ENCODE measurements at places on chromosomes 12 and 14.

- DNase-seq: no peak
Measured at GRCh38 chr14:35549551-35549950, 15.6 kb downstream of the INSM2 start.

DNA sequence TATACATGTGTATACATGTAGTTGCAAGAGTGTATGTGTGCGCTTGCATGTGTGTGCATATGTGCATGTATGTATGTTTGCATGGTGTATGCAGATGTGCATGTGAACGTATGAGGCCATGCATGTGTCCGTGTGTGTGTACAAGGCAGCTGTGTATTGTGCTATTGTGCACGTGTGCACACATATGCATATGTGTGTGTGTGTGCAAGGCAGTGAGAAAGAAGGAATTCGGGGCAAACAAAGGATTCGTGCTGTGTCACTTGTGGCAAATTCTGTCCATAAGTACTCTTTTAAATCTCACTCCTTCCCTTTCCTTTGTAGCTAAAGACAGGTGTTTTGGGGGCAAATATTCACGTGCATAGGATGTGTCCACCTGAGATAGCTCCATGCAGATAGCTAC, 227.1 kb downstream of the VRK1 start:
- no peak for DNase-seq

DNA sequence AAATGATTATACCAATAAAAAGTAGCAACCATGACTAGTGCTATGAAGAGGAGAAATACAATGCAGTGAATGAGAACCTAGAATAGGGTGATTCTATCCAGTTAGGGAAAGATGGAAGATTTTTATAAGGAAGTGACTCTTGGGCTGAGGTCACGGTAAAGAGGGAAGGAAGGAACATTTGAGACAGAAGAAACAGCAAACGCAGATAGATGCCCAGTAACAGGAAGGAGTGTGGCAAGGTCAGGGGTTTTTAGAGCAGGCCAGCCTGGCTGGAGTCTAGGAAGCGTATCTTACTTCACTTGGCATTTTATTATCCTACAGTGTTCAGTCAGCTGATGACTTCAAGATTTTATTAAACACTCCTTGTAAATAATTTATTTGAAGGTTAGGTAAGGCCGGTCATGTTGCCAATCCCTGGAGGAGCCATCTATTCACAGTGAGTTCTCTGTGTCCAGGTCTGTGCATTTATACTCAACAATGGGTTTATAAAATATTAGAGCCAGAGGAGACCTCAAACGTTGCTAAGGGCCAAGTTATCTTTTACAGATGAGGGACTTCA, 170.6 kb downstream of the PRKCH start:
- DNase-seq: no peak

- no peak for DNase-seq
Measured at GRCh38 chr14:87181288-87181687, 811.7 kb downstream of the GALC start.

DNA sequence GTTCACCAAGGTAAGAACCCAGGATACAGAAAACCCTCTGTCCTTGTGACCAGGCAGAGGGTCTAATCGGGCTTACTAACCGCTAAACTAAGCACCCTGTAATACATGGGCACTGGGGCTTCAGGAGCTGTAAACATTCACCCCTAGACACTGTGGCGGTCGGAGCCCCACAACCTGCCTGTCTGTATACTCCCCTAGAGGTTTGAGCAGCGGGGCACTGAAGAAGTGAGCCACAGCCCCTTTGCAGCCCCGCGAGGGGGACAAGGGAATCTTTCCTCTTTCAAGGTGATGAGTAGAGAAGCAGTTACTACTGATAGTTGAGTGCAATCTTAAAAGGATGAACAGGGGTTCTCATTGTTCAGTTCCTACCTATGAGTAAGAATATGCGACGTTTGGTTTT, 397.2 kb downstream of the AEBP2 start:
- DNase-seq: no peak

DNA sequence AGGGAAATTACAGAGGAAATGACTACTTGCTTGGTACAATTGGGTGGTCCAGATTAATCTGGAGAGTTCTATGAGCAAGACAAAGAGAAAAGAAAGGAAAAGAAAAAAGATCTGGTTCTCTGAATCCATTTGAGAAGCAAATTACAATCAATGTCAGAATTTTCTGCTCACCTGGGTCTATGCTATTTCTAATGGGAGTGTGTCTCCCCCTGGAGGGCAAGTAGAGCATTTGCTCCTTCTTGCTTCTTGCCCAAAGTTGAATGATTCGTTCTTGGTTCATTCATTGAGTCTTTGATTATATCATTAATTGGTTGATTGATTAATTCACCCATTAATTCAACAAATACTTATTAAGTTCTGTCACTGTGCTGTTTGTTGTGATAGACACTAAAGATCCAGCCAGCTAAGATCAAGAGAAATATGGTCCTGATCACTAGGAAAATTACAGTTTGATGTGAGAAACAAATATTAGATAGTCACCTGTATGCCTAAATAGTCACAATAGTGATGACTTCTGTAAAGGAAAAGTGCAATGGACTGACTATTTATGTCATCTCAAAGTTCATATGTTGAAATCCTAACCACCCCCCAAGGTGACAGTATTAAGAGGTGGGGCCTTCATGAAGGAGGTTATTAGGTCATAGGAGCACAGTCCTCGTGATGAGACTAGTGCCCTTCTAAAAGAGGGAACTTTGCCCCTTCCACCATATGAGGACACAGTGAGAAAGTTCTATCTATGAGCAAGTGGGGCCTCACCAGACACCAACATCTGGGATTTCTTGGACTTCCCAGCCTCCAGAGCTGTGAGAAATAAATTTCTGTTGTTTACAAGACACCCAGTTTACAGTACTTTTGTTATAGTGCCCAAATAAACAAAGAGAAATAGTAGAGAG, 8.0 kb upstream of the ASB8 start:
- peak; percentile 79 for DNase-seq

DNA sequence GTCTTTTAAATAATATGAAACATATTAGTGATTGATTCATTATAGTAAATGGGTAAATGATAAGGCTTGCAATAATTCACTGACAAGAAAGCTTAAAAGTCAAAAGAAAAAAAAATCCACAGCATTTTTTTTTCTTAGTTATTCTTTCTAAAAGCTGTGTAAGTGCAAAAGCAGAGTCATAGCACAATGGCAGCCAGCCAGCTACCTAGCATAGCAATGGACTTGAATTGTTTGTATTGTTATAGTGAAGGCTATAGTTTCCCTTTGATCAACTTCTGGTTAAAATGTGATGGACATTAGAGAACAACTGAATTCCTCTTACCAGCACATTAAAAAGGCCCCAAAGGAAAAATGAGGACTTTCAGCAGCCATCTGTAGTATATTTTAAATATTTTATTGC, 232.1 kb downstream of the NAV3 start:
- DNase-seq: no peak

DNA sequence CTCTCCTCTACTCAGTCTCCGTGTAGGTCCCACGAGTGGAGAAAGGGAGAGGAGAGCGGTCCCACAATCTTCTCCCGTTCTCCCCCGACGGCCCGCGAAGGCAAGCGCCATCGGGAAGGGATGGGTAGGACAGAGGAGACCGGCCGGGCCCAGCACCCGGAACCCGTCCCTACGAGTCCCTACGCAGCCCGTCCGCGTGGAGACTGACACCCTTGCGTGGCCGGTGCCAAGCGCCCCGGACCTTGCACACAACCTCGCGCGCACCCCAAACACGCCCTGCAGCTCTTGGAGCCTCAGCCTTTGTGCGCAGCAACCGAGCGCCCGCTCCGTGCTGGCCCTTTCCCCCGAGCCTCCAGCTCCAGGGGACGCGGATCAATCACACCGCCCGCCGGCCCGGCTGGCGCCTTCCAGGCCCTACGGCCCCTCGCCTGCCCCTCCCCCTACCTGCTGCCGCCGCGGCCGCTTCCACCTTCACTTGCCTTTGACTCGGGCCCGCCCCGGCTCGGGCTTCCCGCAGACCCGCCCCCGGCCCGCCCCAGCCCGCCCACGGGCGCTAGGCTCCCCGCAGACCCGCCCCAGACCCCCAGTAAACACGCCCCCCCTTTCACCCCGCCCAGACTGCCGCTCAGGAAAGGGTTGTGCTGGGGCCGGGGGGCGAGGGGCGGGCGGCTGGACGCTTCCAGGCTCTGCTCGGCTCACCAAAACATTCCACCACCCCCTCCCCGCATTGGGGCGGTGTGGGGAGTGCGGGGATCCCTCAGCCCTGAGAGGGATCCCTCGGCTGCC, at the start of gene NDRG2:
Gene NDRG2, minus strand, starts transcription at position 477 of the 786 bp plus-strand sequence. CDS start 1,746 bp downstream, outside the sequence.
- peak; percentile 83 for DNase-seq

DNA sequence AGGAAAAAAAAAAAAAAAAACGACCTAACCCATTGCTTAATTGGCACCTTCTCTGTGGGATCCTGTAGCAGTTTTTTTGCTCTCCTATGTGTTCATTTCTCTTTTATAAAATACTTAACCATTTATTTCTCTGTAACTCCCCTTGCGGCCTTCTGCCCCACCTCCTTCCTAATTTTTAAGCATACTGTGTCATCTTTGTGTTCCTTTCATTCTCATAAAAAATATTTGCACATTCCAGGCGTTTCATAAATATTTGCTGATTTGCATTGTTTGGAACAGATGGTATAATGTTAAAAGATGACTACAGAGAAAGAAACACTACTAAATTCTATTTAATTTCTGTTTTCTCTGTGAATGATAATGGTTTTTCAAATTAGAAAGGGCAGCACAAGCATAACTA, 77.9 kb downstream of the NPAS3 start:
- no peak for DNase-seq

DNA sequence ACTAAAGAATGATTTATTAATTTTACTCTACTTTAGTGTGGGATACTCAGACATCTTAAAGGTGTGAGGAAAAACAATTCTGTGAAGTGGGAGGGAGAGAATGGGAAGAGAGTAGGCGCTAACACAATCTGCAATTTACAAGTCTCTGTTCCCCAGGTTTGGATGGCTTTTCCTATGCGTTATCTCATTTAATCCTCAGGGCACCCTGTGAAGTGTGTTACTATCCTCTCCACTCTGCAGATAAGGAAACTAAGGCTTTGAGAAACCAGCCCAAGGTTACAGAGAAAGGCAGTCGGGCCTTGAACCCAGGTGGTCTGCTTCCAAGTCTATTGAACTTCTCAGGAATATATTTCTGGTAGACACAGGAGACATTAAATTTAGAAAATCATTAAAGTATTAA, 36.2 kb upstream of the TUBA1C start:
- no peak for DNase-seq

GRCh38 chr14:104880584-104881210, 15.6 kb downstream of the CEP170B start:
- no peak for DNase-seq

DNA sequence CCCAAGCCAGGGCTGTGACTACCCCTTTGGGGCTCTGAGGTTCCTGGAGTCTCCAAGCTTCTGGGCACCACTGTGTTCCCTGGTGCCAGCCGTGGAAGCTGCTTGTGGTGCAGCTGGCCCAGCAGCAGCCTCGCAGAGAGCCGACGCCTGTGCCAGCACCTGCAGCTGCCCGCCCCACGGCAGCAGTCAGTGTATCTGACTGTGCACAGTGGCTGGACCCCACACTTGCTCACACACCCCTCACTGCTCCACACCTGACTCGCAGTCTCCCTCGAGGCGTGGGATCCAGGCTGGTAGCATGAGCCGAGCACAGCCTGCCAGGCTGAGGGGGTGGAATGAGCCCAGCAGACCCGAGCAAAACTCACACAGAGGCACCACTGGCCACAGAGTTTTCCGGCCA, 325.2 kb downstream of the PCNX1 start:
- no peak for DNase-seq

DNA sequence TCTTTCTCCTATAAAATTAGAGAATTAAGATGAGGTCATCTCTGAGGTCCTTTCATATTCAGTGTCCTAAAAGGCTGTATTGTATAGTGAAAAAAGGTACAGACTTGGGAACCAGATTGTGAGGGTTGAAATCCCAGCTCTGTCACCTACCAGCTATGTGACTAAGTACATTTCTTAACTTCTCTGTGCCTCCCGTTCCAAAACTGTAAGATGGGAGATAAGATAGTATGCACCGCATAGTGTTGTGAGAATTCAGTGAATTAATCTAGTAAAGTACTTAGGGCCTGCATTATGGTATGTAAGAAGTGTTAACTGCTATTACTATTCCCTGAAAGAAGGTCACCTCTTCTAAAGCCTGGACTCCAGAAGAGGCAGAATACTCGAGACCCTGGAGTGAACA, 60.6 kb downstream of the GNG2 start:
- DNase-seq: no peak

- DNase-seq: no peak
Measured at GRCh38 chr14:77883131-77883846, 83.4 kb downstream of the ADCK1 start.

DNA sequence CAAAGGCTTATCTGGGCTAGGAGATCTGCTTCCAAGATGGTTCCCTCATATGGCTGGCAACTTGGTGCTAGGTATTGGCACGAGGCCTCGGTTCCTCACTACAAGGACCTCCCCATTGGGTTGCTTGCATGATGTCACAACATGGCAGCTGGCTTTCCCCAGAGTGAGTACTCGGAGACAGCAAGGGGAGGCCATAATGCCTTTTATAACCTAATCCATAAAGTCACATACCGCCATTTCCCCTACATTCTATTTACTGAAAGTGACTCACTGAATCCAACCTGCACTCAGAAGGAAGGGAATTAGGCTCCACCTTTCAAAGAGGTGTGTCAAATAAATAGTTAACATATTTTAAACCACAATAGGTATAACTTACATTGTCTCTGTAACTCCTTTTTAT, 130.9 kb downstream of the SAMD4A start:
- no peak for DNase-seq

- DNase-seq: no peak
Measured at GRCh38 chr12:67921286-67921685, 68.0 kb upstream of the IFNG-AS1 start.

DNA sequence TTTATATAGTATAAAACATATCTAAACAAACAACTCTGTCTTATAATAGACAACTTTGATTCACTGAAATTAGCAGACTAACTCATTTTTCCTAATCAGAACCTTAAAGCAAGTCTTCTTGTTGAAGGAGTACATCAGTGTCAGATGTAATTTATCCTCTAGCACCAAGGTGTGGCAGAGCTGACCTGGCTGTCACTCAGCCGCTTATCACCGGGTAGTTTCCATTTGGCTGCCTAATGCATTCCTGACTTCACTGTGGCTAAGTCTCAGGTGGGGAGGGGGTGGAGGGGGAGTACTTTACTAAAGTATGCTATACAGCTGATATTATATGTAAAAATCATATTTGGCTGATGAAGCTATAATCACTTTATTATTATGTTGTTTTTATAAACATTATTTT, 339.9 kb upstream of the RGS6 start:
- no peak for DNase-seq

- no peak for DNase-seq
Measured at GRCh38 chr14:54169254-54169924, 212.8 kb upstream of the BMP4 start.

- no peak for DNase-seq
Measured at GRCh38 chr14:61545726-61546455, 149.4 kb upstream of the HIF1A start.

GRCh38 chr12:123237646-123238329, 4.6 kb downstream of the MTRFR start:
- DNase-seq: peak; percentile 73

Measured in B cell (primary cell).